ENCODE measurements at places on chromosomes 3 and 15.

DNA sequence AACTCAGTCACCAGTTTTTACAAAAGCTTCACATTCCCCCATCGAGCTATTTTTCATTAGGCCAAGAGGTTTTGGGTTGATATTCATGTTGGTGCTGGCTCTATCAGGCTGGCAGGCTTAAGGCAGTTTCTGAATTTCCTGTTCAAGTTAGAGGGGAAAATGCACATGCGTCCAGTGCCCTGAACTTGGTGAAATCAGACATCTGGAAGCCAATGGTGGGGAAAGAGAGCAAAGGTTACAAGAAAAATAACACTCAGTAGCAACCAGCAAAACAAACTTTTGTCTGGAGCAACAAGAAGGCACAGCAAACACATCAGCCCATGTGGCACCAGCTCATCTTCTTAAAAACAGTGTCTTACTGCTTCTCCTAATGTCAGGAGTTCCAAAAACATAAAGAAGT lies 155.6 kb upstream of the TSC22D2 start:
- DNase-seq: no peak

GRCh38 chr3:47004369-47005211 lies 25.1 kb downstream of the NBEAL2 start:
- DNase-seq: no peak

DNA sequence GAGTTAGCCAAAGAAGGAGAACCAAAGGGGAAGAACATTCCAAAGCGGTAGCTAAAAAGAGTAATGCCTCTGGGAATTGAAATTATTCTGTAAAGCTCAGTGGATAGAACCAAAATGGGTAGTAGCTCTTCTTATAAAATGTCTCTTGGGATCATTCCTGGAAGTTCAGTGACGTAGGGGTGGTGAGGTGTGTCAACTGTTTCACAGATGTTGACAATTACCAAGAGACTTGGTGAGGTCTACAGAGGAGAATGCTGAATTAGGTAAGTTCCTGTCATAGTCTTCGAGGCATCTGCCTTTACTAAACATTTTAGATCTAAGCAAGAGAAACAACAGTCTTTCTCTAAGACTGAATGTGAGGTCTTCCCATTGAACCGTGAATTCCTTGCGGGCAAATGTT lies 67.8 kb downstream of the TPRG1 start:
- DNase-seq: no peak

DNA sequence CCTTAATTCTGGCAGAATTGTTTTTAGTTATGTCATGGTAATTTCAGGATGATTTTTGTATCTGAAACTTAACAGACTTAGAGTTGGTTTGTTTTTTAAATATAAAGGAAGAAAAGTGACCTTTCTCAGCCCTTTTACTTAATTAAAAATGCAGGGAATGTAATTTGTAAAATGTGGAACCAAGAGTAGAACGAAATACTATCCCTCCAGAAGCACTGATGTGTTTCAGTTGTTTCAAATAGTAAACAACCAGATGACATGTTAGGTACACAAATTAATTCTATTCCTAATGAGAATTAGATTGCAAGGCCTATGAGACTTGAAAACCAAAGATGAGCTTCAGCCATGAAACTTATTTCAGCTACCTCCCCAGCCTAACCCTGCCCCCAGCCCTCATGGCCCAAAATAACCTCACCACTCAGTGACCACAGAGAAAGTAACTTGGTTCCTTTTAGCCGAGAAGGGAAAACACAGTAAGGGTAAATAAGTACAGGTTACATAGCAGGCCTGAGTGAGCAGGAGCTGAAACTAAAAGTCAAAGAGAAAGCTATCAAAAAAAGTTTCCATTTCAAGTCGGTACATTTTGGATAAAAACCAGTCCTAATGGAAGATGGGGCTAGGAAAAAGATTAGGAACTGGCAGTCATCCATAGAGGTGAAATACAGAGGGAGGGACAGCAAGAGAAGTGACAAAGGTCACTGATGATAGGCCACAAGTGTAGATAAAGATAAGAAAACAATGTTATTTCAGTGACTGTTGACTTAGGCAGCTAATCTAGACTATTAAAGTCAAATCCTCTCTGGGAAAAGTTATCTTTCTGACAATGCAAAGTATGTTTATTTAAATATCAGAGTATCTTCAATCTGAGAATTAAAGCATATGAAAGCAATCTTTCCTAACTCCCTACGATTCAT lies 23.2 kb downstream of the SENP8 start:
- DNase-seq: no peak

DNA sequence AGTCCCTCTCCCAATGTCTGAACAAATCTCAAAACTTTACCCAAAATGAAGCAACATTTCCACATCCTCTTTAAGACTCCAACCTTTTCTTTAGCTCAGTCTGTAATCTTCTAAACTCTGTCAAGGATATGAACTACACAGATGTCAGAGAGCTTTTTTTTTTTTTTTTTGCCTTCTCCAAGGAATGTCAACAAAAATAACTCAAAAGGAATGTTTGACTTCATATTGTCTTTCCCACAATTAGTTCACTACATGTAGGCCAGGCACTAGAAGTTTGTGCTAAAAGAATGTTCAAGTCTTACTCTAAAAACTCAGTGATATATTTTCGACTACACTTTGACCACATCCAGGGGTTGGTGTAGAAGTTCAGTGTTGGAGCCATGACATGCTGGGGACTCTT lies 37.1 kb downstream of the ADAMTS9 start:
- DNase-seq: no peak

DNA sequence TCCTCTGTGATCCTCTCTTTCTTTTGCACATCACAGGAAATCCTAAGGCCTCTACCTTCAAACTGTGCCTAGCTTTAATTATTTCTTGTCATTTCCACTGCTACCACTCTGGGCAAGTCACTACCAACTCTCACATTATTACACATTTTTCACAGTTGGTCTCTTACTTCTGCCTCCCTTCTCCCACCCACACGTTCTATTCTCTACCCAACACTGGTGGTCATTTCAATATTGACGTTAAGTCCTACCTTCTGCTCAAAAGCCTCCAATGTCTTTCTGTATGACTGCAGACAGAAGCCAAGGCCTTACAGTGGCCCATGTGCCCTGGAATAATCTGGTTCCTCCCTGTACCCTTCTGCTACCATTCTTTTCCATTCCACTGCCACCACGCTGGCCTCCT lies 3.9 kb downstream of the KCNMB2 start:
- no peak for DNase-seq

DNA sequence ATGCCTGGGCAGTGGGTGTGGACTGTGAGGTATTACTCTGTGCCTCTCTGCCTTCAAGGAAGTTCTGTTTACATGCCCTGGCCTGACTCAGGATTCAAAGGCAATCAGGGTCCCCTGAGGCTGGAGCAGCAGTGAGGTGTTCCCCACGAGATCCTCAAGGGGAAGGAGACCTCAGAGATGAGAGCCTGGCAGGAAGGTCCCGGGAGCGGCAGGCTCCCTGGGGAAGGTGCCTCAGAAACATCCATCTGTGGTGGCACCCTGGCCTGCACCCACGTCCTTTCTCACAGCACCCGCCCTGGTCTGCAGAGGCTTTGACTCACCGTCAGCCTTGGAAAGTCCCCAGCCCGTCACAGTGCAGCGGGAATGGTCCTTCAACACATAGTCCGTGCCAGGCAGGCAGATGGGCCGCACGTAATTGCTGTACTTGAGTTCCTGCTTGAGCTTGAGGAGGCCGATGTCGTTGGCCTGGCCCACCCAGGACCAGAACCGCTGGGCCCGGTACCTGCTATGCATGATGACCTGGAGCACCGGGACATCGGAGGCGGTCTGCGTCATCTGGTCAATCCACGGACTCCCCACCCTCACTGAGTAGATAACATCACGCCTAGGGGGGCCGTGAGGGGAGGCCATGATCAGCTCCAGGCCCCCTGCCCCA lies 3.6 kb downstream of the PRSS50 start:
- DNase-seq: no peak

- DNase-seq: peak; percentile 14
Observed at GRCh38 chr3:165749241-165749640, 88.0 kb downstream of the BCHE start.

- no peak for DNase-seq
Observed at GRCh38 chr3:174287705-174288104, 571.4 kb upstream of the NAALADL2 start.

DNA sequence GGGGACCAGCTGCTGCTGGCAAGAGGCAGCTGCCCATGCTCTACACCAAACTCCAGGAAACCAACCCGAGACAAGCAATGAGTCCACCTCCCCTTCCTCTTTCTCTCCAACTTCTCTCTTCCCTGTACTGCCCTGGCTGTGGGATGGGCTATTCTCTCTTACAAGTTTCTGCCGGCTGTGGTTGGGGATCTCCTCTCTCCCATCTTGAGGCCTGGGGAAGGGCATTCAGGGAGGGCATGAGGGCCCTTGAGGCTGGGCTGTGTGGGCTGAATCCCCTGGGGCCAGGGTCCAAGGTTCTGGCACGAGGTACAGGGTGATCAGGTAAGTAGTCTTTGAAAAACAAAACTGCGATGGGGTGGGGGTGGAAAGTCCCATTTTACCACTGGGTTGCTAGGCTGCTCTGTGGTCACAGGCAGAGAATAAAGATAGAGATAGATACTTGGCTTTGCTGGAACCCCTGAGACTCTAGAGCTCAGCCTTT lies 32.3 kb upstream of the CTSH start:
- no peak for DNase-seq

- peak; percentile 19 for DNase-seq
Observed at GRCh38 chr15:80953953-80954778, 35.5 kb downstream of the MESD start.

GRCh38 chr3:159824333-159824732 lies 164.3 kb upstream of the IL12A start:
- no peak for DNase-seq

DNA sequence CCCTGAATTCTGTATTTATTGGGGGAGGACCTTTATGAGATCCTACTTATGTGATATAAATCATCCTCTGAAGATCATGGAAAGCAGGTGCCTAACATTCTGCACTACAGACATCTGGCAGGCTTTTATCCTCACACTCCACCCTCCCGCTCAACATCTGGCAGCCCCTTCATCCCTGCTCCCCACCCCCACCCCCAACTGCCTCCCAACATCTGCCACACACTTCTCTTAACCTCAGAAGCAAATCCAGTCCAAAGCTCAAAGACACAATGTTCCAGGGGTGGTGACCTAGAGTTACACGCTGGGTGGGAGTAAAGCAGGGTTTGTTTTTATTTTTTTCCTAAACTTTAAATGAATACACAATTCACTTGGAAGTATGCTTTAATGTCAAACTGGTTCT lies 184.5 kb upstream of the ATP11B start:
- DNase-seq: no peak

- DNase-seq: no peak
Observed at GRCh38 chr3:16059711-16060357, 114.6 kb upstream of the GALNT15 start.

DNA sequence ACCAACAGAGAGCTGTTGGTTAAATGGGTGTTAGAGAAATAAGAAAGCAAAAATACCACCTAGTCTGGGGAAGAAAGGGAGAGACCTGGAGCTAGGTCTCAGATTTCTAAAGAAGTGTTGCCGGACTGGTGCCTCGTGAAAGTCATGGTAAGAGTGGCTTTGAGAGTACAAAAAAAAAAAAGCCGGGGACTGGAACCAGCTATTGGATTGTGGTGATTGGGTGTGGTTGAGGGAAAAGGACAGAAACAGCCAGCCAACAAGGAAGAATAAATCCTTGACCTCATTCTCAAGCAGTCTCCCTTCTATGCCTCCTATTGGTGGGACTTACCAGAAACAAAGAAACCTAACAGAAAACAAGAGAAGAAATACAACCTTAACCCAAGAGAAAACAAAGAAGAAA lies 346.4 kb upstream of the KCNMB2 start:
- DNase-seq: no peak

GRCh38 chr3:36959821-36960220 lies 15.0 kb upstream of the TRANK1 start:
- DNase-seq: peak; percentile 61

GRCh38 chr15:29844290-29844903 lies 22.1 kb upstream of the TJP1 start:
- no peak for DNase-seq

DNA sequence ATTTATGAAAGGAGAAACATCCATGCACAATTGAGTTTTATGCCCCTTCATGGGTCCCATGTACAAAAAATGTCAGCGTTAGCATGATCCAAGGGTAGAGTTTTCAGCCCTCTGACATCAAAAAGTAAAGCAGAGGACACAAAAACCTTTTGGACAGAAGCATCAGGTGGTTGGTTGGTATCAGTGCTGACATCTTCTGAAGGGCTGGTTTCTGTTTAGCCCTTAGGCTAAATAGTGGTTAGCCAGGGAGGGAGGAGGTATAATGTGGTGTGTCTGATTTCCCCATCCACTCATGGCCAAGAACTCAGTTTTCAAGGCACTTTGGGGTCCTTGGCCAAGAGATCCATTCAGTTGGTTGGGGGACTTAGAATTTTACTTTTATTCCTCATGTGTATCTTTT lies 16.5 kb downstream of the CCDC66 start:
- DNase-seq: no peak

DNA sequence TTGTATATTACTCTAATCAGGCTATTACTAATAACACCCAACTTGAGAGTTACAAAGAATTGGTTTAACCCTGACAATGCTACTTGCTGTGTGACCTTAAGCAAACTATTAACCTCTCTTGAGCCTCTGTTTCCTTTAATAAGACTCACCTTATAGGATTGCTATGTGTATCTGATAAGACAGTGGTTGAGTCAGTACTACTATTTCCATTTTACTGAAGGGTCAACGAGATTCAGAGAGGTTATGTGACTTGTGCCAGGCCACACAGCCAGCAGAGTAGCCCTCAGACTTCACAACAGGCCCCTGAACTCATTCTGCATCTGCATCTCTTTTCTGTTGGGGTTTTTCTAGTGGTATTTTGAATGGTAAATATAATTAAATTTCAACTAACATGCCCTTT lies 420.1 kb downstream of the MAGI1 start:
- no peak for DNase-seq

DNA sequence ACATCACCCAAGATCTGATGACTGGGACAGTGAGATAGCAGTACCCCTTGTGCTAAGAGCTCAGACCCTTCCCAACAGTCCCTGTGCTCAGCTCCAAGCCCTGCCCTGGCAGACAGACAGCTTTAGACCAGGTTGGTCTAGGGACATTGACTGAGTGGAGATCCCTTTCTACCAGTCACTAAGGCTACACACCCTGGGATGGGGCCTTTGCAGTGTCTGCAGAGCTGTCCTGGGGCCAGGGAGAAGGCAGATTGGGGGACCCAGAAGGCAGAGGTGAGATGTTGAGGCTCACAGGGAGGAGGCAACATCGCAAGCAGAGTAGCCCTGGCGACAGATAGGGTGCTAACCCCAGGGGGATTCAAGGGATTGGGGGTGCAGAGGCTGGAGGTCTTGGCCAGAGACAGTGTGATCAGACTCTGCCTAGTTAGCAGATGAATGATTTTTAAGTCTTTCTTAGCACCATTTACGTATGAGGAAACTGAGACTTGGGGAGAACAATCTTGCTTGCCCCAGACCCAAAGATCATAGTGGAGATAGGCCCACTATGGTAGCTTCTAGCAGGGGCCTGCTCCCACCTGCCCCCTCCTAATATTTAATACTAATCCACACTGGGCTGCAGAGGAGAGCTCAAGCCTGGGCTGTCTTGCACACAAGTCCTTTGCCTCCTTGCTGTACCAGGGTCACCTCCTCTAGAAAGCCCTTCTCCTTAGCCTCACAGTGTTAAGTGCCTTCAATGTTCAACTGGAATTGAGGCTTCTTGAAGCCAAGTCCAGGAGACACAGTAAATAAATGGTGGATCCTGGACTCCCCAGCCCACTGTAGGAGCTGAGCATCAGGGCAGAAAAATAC lies 32.6 kb downstream of the HMCES start:
- no peak for DNase-seq

GRCh38 chr3:79515072-79515471 lies 252.7 kb downstream of the ROBO1 start:
- DNase-seq: no peak
